Vagina (tissue), 2 donors: ENCODE measurements at places on chromosomes 12 and 14.

- DNase-seq, result no peak
These were observed 118.6 kb downstream of the LMNTD1 start for GRCh38 chr12:25434515-25434914.

DNA sequence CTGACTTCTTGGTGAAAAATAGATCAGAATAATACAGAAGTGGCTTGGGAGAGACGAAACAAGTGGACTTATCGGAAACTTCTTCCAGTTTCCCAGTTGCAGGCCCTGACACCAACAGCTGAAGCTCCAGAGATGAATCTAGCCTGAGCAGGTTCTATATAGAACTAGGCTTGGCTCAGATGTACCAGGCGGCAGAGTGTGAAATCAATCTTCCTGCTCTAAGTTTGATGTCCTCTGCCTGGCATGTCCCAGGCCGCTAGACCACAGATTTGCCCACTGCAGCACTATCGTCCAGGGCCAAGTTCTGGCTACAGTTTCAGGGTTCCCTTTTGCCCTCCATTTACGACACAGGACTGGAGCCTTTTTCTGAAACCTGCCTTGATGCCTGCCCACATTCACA, 91.3 kb upstream of the PLEKHA5 start:
- no peak for DNase-seq

DNA sequence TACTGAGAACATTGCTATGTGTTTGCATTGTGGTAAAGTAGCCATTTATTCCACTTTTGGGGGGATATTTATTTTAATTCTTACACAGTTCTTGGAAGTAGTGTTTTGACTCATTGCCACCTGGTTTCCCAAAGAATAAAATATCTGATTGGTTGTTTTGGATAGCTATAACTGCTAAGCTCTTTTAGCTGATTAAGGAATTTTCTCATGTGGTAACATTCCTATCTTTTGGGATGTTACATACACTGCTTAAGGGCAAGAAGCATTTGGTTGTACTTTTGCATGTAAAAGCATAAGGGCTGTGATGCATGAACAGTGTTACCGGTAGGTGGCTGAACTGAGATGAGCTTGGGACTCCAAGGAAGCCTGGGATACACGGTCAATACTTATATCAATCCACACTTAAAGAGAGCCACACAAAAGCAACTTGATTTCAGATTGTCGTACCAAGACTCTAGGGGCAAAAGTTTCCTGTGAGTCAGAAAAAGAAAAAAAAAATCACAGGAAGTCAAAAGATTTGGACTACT, 71.4 kb upstream of the PRKD1 start:
- no peak for DNase-seq

GRCh38 chr12:124238886-124239285, 56.0 kb upstream of the RFLNA start:
- no peak for DNase-seq

DNA sequence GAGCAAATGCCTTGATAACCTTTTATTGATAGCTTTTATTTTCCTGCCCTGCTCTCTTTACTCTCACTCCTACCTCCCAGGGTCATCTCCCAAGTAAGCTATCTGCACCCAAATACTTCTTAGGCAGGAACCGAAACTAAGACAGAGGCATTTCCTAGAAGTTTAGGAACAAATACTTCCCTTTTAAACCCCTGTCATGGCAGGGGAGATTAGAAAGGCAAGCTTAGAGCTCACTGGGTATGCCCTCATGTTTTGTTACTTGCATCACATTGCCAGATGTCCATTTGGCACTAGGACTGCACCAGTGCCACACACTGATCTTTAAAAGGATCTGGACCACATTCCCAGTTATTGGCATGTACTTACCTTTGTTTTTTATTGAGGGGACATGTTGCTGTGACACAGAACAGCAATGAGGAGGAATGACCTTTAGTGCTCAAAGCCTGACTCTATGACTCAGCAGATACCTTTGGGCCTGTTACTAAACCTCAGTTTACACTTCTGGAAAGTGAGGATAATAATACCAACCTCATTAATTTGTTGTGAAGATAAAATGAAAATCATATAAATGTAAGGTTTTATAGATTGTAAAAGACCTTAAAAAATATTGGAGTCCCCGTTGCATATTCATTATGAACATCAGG, 40.9 kb upstream of the MBIP start:
- no peak for DNase-seq

DNA sequence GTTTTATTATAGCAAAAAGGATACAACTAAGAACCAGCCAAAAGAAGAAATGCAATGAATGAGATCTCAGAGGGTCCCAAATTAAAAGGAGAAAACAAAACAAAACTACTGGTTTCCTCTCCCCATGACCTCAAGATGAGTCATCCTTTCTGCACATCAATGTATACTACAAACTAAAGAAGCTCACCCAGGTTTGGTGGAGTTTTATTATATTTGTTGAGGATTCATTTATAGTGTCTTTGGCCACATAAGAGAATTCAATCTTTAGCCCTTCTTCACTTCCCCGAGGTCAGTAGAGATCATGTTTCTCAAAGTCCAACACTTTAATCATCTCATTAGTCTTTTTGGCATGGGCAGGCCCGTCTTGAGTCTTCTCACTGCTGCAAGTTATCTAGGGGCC, 210.6 kb downstream of the SLC6A15 start:
- DNase-seq, result no peak

DNA sequence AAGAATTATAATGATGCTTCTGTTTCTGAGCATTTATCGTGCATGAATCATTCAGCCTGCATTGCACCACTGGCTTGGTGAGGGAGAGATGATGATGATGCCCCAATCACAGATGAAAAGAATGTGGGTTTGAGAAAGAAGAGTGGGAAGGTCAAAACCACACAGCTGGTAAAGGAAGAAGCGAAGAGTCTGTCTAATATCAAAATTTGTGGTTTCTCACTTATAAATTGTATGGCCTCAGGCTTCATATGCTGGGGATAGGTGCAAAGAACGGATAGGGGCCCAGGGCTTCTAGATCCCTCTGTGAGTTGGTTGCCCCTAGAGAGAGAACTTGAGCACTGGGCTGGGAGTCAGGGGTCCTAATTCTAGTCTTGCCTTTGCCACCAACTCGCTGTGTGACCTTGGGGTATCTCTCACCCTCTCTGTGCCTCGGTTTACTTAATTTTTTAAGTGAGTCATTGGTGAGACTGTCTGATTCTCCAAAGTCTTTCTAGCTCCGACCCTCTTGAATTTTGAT, 2.2 kb downstream of the OASL start:
- DNase-seq, result no peak

- DNase-seq, result no peak
These were observed 610 bp upstream of the KMT2D start for GRCh38 chr12:49061157-49061650.

DNA sequence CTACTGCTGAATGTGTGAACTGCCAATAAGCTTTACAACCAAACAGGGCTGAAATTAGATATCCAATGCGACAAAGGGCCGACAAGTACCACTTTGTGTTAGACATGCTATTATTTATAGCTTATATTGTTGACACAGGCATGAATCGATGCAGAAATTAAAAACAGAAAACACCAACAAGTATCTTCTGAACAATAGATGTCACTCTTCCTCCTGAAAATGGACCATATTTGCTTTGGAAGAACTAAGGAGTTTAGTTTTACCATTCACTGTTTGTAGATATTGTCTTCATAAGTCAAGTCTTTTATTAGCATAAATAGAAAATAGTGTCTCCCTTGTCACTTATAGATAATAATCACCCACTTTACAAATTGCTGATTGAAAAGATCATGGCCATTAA, 86.5 kb downstream of the LRIG3 start:
- DNase-seq, result no peak

DNA sequence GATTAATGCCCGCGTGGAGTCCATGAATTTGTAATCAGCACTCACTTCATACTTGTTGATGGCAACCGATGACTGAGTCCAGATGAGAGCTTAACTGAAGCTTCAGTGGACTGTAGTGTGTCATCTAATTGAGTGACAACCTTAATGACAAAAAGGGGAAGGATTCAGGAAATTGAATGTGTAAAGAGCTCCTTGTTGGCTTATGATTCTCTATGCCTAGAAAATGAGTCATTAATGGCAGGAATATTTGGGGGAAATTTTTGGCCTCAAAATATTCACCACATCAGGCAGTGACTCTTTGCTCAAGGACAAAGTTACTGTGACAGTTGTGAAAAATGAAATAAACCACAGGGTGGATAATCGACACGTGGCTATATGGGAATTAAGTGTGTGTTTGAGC, 55.3 kb upstream of the STON2 start:
- no peak for DNase-seq

GRCh38 chr12:69704357-69704756, 5.3 kb upstream of the BEST3 start:
- DNase-seq, result no peak

- DNase-seq, result no peak
These were observed 5.8 kb upstream of the SLC6A13 start for GRCh38 chr12:268483-268840.

DNA sequence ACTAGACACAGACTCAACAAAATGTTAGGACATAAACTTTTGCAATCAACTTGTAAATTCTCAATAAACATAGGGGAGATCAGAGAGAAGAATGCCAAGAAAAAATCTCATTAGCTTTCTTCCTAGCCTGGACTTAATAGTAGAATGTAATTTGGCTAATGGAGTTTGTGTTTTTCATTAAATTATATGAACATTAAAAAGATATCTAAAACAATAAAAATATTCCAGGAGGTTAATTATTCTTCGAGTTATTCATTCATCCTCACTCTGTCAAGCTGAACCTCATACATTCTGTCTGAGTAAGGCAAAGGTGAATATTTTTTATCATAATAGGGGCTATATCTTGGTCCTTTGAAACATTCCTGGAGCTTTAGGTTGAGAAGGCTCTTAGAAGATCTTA, 551.9 kb upstream of the TBX3 start:
- no peak for DNase-seq

DNA sequence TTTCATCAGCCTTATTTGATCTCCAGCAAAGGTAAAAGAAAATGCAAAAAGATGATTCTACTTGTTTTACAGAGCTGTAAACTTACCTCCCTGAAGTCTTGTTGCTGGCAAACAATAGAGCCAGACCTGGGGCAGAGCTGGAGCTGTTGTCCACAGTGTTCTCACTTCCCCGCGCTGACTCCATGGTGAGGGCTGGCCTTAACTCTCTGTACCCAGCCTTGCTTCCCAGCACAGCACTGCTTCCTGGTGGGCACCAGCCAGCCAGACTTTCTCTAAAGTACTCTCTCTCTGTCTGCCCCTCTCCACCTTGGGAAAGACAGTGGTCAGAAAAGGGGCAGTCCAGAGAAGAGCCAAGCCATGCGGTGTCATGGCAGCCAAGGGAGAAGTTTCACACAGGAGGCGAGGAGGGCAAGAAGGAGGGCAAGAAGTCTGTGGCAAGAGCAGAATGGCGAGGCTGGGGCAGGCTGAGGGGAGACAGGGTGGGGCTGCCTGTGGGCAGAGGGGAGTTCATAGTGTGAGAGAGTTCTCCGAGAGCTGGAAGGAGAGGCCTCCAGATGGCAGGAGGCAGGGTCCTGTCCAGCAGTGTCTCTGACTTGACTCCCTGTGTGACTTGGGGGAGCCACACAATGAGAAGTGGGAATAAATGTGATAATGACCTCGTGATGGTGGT, 9.3 kb downstream of the EVL start:
- DNase-seq, result no peak

DNA sequence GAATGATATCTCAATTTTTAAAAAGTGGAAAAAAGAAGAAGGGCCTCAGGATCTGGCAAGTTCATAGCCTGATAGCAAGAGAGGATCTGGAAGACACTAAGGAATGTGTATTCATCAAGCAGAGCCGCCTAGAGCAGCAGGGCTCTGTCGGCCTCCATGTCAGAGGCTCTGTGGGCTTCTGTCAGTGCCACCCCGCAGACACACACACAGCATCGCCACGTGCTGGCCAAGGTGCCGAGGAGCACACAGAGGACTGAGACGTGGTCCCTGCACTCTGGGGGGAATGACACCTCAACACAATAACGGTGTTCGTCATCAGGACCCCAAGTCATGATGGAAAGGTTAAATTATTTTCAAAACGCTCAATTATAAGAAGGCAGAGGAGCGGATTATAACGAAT, 21.3 kb upstream of the PRMT8 start:
- DNase-seq, result no peak

DNA sequence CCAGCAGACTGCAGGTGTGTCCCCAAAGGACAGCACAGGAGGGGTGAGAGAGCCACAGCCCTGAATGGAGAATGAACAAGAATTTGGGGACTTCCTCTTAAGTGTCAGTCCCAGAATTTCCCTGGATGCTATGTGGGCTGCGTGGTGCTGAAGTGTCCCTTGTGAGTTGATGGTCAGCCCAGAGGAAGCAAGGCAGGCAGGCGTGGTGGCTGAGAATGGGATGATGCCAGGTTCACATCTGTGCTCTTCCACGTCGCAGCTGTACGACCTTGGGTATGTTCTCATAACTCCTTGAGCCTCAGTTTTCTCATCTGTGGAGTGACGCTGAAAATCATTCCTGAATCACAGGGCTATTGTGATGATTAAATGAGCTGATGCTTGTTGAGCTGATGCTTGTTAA, 62.1 kb upstream of the GPATCH2L start:
- no peak for DNase-seq

DNA sequence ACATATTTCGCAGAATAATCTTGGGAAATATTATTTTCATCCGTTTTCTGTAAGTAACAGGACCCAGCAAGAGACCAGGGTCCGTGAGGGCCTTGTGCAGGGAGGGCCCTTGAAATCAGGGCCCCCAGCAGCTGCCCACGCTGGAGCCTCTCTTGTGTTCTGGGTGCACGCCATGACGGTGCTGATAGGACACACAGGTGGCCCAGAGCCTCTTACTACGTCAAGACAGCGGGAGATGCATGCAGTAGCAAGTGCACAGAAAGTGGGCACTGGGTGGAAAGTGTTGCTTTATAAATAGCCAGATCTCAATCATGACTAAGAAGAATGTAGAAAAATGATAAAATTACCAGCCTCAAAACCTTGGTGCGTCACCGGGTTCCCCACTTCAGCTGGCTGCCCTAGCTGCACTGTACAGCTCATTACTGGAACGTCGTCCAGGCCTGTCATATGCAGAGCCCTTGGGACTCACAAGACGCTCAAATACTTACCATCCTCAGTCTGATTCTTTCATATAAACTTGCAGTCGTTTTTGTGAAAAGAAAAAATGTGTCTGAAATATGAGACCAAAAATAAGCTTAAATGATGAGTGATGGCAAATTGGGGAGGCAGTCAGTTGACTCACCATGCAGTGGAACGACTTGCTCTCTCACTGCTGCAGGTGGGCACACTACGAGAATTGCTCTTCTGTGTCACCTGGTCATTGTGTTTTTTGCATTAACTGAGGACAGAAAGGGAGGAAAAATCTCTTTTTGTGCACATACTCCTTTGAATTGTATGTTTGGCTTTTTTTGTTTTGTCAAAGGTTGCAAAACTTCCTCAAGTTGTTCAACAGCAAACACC, 68.2 kb downstream of the DDX51 start:
- DNase-seq, result no peak

DNA sequence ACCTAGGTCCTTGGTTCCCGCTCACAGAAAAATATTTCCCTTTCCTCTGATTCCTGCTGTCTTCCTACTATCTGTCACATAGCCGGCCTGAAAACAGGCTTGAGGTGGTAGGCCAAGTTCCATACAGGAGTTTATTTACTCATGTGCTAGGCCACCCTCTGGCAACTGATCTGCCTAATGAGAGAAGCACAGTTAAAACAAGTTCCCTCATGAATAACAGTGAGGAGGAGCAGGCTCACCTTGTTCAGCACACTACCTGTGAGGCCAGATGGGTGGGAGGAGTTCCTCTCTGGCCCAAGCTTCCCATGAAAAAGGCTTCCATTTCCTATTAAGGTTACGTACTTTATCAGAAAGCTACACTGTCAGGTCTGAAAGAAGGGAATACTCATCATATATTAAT, 206.0 kb downstream of the MYRFL start:
- DNase-seq, result no peak
